ENCODE measurements at places on chromosomes 7 and 10.

GRCh38 chr7:39509436-39509835 is 56.8 kb upstream of the YAE1 start:
- no peaks in the 10 kb centered on the region for H3K36me3 ChIP-seq
- H3K27ac ChIP-seq = no peak overlapping the region
- H3K27me3 ChIP-seq = no peaks in the 10 kb centered on the region
- no peaks in the 10 kb centered on the region for H3K4me1 ChIP-seq

GRCh38 chr10:70164163-70164562 is 6.2 kb downstream of the SAR1A start:
- no peak overlapping the region for H3K27ac ChIP-seq
- H3K4me3 ChIP-seq = no peak overlapping the region
- H3K36me3 ChIP-seq = peaks cover 28% of the 10 kb centered on the region
- H3K27me3 ChIP-seq = no peaks in the 10 kb centered on the region

- no peak for DNase-seq
- H3K4me1 ChIP-seq = peaks cover 16% of the 10 kb centered on the region
- peaks cover 9% of the 10 kb centered on the region for H3K36me3 ChIP-seq
- H3K27me3 ChIP-seq = no peaks in the 10 kb centered on the region
- H3K27ac ChIP-seq = no peak overlapping the region
These were observed 179.9 kb downstream of the SFMBT2 start for GRCh38 chr10:7230951-7231350.

DNA sequence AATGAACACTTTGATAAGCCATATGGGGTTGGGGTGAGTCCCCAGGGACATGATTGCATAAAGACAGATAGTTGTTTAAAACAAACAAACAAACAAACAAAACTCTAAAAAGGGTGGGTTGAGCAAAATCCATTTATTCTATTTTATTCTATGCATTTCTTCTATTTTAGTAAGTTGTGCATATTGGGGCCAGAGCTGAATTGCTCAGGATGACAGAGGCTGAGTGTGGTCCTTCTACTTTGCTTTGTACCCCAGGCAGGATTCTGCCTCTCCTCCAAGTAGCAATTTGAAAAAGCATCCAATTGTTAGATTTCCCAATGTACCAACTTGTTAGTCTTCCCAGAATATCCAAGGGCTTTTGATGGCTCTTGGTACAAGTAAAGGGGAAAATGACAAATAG is 29.2 kb upstream of the XPNPEP1 start:
- H3K36me3 ChIP-seq = no peaks in the 10 kb centered on the region
- no peak for DNase-seq
- no peaks in the 10 kb centered on the region for H3K27me3 ChIP-seq
- H3K27ac ChIP-seq = no peak overlapping the region

DNA sequence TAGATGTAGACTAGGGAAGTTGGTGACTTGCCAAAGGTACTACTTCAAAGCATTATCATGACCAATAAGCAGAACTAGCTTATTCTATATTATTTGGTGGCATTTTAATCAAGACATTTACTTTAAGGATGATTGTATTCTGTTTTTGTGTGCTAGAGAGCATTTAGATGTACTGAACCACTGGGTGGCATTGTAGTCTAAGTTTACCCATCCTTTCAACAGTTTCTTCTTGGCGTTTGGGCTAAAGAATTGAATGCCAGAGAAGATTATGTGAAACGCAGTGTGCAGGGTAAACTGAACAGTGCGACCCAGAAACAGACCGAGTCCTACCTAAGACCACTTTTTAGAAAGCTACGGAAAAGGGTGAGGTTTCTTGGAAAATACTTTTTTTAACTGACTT is 26.8 kb downstream of the PRPF18 start:
- no peaks in the 10 kb centered on the region for H3K27me3 ChIP-seq
- no peak overlapping the region for H3K4me3 ChIP-seq
- DNase-seq = no peak
- peaks cover 34% of the 10 kb centered on the region for H3K4me1 ChIP-seq

GRCh38 chr7:22858640-22859561 is 36.3 kb upstream of the TOMM7 start:
- H3K36me3 ChIP-seq = peaks cover 60% of the 10 kb centered on the region
- H3K27ac ChIP-seq = peak overlapping the region; percentile 85
- DNase-seq = no peak
- H3K27me3 ChIP-seq = no peaks in the 10 kb centered on the region
- no peak overlapping the region for H3K4me3 ChIP-seq
- H3K4me1 ChIP-seq = peaks cover 50% of the 10 kb centered on the region

DNA sequence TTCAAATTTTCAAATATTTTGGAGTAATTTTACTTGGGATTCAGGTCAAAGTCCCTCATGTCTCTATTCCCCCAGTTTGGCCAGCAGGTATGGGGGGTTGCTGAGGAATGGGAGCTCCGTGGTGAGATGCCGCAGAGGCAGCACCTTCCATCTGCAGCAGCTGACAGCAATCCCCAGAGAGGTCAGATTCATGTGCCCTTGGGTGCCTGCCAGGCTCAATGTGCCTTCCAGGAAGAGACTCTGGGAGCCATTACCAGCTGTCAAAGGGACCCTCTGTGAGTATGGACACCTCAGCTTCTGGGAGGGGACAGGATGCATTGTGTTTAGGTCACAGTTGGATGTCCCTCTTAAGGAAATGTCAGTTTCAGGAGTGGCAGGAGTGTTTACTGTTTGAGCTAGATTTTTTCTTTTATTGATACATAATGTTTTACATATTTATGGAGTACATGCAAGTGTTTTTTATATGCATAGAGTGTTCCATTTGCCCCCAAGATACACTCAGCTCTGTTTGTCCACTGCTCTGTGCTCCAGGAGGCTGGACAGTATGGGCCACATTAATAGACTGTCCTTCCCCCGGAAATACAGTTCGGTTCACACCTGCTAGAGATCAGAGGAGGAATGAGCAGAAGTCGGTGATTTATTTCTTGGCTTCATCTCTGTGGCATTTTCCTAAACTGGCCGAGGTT is 75.3 kb upstream of the GRB10 start:
- no peak overlapping the region for H3K27ac ChIP-seq
- no peak overlapping the region for H3K4me3 ChIP-seq
- no peaks in the 10 kb centered on the region for H3K36me3 ChIP-seq
- H3K4me1 ChIP-seq = peaks cover 10% of the 10 kb centered on the region
- no peak for DNase-seq
